ENCODE measurements at places on chromosomes 12 and 14.

GRCh38 chr12:109264943-109265650 lies 44.0 kb downstream of the FOXN4 start:
- no peak for DNase-seq

GRCh38 chr14:20679907-20680306 lies 4.5 kb upstream of the RNASE4 start:
- DNase-seq = no peak

DNA sequence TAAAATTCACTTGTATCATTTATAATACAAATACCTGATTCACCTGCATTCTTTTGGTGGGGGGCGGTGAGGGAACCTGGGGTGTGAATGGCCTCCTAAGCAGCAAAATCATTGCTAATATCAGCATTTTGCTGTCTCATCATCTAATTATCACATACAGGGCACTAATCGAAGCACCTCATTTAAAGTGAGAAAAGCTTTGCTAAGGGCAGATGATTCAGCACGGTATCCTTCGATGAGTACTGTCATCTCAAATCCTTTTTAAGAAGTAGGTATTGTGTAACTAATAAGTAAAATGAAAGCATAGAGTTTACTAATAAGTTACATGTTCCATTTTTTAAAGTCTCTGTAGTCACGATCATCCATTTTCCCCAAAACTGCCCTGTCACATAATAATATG lies 278.1 kb upstream of the SOX5 start:
- no peak for DNase-seq

DNA sequence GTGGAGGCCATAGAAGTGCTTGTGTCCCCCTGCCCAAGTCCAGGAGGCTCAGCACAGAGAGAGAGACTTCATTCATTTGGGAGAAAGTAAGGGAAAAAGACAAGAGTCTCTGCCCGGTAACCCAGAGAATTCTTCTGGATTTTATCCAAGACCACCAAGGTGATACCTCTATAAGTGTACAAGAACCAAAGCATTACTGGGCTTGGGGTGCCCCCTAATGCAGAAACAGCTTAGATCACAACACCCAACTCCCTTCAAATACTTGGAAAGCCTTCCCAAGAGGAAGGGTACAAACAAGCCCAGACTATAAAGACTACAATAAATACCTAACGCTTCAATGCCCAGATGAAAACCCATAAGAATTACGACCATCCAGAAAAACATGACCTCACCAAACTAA lies 119.7 kb upstream of the PDE3A start:
- no peak for DNase-seq

- DNase-seq = no peak
Observed at GRCh38 chr12:75853626-75854025, 177.9 kb downstream of the PHLDA1 start.

GRCh38 chr12:96047229-96048211 lies 12.1 kb upstream of the LTA4H start:
- DNase-seq = no peak

DNA sequence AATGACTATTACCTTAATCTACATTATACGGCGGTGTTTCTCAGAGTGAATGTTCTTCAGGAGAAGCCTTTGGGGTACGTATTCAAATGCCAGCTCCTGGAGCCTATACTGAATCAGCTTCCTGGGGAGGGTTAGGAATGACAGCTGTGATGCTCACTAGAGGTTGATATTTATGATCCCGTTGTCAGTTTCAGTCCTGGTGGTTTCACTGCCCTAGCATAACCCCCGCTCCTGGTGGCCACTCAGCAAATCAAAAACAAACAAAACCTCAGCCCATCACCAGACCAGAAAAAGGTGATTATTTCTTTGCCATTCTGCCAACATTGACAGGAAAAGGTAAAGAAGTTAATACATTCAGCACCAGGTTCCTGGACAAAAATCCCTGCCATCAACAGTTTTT lies 136.5 kb upstream of the CRY1 start:
- no peak for DNase-seq

DNA sequence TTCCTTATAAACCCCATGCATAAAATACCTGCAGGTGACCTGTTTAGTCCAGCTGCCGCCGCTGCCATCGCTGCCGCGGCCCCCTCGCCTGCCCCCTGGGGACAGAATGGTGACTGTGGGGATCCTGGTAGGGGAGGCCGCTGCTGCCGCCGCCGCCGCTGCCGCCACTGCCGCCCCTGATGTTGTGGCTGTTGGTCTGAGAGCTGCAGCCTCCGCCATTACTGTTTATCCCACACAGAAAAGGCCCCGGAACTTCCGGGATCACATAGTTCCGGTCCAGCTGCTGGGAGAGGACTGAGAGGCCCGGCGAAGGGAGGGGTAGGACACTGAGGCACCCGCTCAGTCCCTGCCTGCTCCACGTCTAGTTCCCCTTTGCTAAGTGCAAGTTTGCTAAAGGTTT lies 244.9 kb downstream of the C12orf50 start:
- no peak for DNase-seq

- no peak for DNase-seq
Observed at GRCh38 chr12:128155571-128155970, 111.4 kb upstream of the TMEM132C start.

DNA sequence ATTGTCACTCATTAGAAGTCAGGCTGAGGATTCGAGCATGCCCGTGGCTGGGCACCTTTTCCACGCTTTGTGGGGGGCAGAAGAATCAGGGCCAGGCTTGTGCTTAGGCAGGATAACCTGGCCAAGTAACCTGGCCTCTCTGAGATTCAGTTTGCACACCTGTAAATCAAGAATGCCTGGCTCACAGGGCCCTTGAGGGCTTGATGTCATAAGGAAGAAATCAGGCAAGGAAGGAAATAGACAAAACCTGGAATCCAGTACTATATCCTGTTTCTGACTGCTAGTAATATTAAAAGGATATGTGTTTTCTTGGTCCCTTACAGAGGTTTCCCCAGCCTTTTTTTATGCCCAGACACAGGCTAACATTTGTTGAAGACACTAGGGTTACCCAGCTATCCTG lies 91.9 kb downstream of the SAMD4A start:
- DNase-seq = no peak

GRCh38 chr14:40630471-40630870 lies 976.2 kb upstream of the LRFN5 start:
- DNase-seq = no peak

DNA sequence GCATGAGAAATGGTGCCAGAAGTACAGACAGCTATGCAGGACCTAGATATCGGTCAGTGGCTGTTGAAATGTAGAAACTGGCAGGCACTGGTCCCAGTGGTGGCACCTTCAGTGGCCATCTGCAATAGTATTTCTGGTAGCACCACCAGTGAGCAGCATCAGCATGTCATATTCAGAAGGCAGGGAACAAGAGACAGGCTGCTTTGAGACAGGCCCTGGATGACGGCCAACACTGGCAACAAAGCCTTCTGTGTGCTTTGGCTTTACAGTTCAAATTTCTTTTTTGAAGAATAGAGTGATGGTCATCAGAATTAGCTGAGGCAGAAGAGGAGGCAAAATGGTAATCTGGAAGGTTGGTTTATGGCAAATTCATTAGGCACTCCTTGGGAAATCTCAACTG lies 273.4 kb upstream of the SLC16A7 start:
- no peak for DNase-seq

GRCh38 chr14:91272341-91273272 lies 28.1 kb upstream of the GPR68 start:
- DNase-seq = no peak

- peak; percentile 5 for DNase-seq
Observed at GRCh38 chr14:22039938-22040780, 366.5 kb upstream of the OR4E1 start.

GRCh38 chr14:101893759-101894158 lies 70.6 kb upstream of the DYNC1H1 start:
- DNase-seq = no peak

GRCh38 chr12:94649349-94650142 lies 811 bp downstream of the TMCC3 start:
- no peak for DNase-seq

DNA sequence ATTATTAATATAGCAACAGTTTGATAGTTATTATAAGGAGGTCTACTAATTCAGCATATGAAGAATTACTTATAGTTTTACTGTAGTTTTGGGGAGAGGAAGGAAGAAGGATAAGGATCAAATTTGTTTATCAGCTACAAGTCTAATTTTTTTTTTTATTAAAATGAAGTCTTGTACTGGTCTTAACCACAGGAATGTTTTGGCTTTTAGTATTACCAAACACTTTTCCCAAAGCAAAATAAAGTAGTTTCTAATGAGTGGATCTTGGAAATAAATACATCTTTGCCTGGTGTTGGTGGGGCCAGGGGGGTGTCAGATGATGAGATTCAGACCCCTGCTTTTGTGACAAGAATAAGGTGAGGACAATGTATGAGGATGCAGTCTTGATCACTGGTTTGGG lies 57.2 kb upstream of the ZDHHC17 start:
- DNase-seq = no peak

- DNase-seq = no peak
Observed at GRCh38 chr12:11596141-11596540, 53.3 kb upstream of the ETV6 start.

DNA sequence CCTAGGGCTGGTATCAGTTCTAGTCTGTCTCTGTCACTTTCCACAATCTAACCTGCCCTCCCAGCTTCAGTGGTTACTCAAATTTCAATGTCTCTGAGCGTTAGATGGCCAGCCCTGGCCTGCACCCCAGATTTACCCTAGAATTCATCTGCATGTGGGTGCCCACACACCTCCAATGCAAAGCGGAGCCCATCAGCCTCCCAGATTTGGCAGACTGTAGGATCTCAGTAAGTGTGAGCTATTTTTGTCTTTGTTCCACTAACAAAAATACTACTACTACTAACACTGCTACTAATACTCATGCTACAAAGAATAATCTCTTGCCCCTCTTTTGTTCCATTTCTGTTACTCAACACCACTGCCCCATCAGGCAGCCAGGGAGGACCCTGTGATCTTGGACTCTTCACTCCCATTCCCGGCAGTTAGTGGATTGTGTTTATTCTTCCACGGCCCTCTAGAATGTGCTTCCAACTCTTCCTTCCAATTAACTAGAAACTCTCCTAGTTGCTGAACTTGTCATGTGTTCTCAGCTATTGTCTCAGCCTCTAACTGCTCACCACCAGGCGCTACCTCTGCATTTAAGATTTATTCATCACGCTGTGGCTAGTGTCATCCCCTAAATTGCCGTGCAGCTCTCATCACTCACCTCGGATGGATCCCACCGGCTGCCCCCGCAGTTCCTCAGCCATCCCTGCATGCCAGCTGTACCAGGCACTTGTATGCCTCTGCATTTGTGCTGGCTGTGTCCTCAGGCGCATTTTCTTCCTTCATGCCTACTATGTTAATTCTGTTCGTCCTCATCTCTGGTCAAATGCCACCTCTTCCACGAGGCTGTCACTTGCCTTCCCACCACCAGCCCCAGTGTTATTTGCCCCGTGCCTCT lies 150.6 kb upstream of the HIF1A start:
- DNase-seq = no peak

DNA sequence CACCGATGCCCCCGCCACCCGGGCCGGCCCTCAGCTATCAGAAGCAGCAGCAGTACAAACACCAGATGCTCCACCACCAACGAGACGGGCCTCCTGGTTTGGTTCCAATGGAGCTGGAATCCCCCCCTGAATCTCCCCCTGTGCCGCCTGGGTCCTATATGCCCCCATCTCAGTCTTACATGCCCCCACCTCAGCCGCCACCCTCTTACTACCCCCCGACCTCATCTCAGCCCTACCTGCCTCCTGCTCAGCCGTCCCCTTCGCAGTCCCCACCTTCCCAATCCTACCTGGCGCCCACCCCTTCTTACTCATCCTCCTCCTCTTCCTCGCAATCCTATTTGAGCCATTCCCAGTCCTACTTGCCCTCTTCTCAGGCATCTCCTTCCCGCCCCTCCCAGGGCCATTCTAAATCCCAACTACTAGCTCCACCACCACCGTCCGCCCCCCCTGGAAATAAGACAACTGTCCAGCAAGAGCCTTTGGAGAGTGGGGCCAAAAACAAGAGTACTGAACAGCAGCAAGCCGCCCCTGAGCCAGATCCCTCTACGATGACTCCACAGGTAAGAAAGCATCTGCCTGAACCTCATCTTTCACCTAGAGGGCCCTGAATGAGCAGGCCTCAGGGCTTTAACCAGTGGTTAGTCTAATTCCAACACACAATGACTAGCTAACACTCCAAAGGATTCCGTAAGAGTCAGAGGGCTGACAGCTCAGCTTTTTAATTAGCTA lies 851 bp downstream of the YLPM1 start:
- DNase-seq = no peak

DNA sequence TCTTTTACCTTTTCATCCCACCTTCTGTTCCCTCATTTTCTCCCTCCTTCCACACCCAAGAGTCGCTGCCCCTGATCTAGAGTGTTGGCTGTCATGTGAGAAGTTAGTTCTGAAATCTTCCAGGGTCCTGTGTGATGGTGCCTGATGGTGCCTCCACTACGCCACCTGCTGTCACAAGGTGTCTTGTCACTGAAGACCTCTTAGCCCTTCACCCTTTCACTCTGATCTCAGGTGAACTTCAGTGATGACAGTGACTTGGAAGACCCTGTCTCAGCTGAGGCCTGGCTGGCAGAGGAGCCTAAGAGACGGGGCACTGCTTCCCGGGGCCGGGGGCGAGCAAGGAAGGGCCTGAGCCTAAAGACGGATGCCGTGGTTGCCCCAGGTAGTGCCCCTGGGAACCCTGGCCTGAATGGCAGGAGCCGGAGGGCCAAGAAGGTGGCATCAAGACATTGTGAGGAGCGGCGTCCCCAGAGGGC lies 7.6 kb upstream of the PFDN5 start:
- peak; percentile 56 for DNase-seq

DNA sequence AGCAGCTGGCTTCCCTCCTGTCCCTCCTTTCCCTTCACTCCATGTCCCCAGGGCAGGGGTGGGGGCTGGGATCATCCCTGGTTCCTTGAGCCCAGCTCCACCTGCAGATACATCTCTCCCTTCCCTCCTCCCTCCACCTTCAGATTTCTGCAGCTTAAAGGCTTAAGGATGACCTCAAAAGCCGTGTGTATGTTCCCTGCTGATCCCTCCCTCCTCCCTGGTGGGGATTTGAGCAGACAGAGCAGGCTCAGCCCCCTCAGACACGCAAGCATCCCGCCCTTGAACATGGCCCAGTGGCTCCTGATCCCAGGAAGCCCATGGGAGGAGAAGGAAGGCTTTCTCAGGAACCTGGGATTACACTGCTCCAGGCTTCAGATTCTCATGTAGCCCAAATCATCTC lies 82.9 kb upstream of the RIN3 start:
- DNase-seq = no peak

GRCh38 chr12:120100630-120101029 lies 15.9 kb downstream of the RAB35 start:
- DNase-seq = no peak

GRCh38 chr12:26162905-26163304 lies 32.5 kb upstream of the SSPN start:
- no peak for DNase-seq

- no peak for DNase-seq
Observed at GRCh38 chr12:68899251-68899771, 33.7 kb downstream of the CPM start.

All from stimulated activated CD4-positive, alpha-beta T cell treated with anti-CD3 and anti-CD28 coated beads, TNF-alpha, amount 100 ng/mL, for 1 hour (primary cell).